ENCODE measurements at places on chromosomes 12 and 14. TPM values are rescaled to one million over a fixed set of nuclear protein-coding genes. Genes with fewer than 3 reads are reported as not detected.

NYNRIN gene
- 4.4 TPM for polyA plus RNA-seq

KRT85 gene
- polyA plus RNA-seq, result 0.58 TPM

FAM181A gene
- not detected for polyA plus RNA-seq

MYH6 gene
- 0.13 TPM for polyA plus RNA-seq

GPR68 gene
- 0.82 TPM for polyA plus RNA-seq

NUP107 gene
- polyA plus RNA-seq, result 10.6 TPM

FOXM1 gene
- 1.3 TPM for polyA plus RNA-seq

HOXC10 gene
- 49.7 TPM for polyA plus RNA-seq

SLC35E3 gene
- 7.7 TPM for polyA plus RNA-seq

HNF1A gene
- 32.4 TPM for polyA plus RNA-seq

DBX2 gene
- not detected for polyA plus RNA-seq

COL2A1 gene
- polyA plus RNA-seq, result not detected

TC2N gene
- polyA plus RNA-seq, result 5.8 TPM

NAP1L1 gene
- 180 TPM for polyA plus RNA-seq

KERA gene
- not detected for polyA plus RNA-seq

RBP5 gene
- polyA plus RNA-seq, result 609 TPM

GLI1 gene
- 1.4 TPM for polyA plus RNA-seq

DAO gene
- 50.4 TPM for polyA plus RNA-seq

GLIPR1L2 gene
- polyA plus RNA-seq, result 0.65 TPM

CAPS2 gene
- polyA plus RNA-seq, result 5.9 TPM

ANKRD9 gene
- polyA plus RNA-seq, result 26.0 TPM

All from kidney (tissue), 22 donors.